ENCODE measurements at places on chromosomes 4 and X. TPM values are rescaled to one million over a fixed set of nuclear protein-coding genes. Genes with fewer than 3 reads are reported as not detected.

Gene CSAG1
- not detected for total RNA-seq

GRCh38 chr4:127525608-127526007, 107.1 kb upstream of the INTU start:
- DNase-seq, result no peak

DNA sequence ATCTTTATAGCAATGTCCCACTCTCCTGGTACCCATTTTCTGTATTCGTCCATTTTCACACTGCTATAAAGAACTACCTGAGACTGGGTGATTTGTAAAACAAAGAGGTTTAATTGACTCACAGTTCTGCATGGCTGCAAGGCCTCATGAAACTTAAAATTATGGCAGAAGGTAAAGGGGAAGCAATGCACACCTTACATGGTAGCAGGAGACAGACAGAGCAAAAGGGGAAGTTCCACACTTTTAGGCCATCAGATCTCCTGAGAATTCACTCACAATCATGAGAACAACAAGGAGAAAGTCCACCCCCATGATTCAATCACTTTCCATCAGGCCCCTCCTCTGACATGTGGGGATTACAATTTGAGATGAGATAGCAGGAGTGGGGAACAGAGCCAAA, 49.7 kb downstream of the TMLHE start:
- no peak for DNase-seq

DNA sequence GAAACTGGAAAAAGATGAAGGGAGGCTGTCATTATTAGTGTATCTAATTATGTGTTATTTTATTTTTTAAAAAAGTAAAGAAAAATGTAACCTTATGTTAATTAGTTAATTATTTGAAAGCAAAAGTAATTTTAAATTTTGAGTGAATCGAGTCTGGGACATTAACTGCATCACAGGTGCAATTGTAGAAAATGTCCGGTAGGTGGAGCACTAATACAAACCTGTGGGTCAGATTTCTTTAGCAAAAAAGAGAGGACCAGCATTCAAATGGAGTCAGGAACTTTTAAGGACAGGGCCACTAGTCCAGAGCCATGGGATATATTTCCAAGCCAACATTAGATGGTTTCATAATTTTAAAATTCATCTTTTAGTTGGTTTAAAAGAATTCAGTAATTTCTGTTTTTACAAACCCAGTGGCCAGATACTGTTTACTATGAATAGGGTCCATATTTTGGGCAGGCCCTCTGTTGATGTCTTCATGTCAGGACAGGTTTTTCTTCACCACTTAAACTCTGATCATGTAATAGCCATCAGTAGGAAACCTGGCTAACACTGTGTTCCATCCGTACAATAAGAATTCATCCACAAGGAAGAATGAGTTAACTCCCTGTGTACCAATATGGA, 27.2 kb downstream of the BST1 start:
- DNase-seq, result no peak

GRCh38 chr4:16783119-16783518, 115.3 kb downstream of the LDB2 start:
- DNase-seq, result no peak
